AML-193 (cell line): ENCODE measurements at places on chromosomes 6 and 20.

DNA sequence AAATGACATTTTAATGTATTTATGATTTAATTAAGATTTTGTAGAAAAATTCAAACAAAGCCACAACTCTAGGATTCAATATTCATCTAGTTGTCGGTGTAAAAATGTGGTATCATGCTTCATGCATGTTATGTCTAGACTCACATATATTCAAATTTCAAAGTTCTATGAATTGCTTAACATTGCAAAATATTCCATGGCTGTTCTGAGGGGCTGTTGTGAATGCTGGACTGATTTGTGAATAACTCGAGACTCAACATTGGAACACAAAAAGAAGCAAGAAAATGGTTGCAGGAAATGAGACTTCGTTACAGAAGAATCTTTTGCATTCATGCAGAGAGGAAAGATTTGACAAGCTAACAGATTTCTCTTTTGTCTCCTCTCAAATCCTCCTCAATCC, 705.9 kb downstream of the DHX35 start:
- DNase-seq: no peak

DNA sequence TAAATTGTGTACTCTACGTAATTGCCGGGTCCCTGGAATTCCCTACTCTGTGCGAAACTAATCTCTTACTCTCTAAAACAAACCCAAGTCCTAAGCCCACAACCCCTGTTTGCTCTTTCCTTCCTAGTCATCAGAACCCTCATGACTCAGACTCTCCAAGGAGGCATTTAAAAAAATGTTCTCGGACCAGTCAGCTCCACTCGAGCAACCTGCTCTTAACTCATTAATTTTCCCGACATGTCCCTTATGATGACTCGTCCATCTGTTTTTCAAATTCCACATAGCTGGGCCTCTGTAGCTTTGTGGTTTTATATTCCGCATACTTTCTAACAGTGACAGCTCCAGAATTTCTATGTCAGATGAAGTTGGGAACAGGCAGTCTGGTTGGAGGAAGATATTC, 2.6 kb upstream of the MUC22 start:
- DNase-seq: no peak

DNA sequence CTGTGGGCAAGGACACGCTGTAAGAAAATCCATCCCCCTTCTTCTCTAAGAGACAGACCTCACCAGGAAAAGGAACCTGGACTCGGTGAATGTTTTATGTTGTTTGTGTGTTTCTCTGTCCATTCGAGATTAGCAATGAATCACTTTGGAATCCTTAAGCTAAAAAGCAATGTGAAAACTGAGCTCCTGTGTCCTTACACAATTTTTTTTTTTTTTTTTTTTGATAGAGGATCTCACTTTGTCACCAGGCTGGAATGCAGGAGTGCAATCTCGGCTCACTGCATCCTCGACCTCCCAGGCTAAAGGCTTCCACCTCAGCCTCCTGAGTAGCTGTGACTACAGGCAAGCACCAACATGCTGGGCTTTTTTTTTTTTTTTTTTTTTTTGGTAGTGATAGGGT, 32.1 kb downstream of the BFSP1 start:
- no peak for DNase-seq

GRCh38 chr6:130676077-130676772, 151.0 kb upstream of the SMLR1 start:
- DNase-seq: no peak

DNA sequence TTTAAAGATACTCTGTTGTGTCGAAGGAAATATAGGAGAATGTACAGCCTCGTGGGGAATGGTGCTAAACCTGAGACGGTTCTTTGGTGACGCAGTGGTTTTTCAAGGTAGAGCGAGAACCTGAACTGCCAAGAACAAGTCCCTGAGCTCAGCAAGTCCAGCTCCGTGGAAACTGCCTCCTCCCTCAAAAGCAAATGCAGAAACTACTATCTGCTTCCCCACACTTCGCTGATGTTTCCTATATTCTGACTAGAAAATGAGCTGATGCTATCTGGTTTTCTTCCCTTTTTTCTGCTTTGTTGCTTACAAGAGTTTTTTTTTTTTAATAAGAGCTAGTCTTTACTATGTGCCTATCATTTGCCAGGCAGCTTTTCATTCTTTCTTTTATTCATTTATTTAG, 85.3 kb upstream of the LY86 start:
- peak; percentile 37 for DNase-seq

GRCh38 chr6:56838965-56839364, 115.9 kb upstream of the BEND6 start:
- peak; percentile 48 for DNase-seq

DNA sequence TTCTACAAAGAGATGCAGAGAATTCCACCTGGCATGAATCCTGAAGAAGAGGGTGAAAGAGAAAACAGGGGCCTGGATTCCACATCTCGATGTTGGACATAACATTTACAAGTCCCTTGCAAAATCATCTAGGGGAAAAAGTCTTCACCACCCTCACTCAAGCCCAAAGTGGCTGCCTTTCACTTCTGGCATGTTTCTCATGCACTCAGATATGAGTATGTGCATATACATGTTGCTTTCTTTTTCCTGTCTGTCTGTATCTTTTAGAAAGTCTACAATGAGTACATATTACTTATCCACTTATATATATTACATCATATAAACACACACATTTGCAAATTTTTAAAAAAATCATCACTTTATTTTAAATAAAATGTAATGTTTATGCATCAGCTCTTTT, 159.3 kb downstream of the KIF6 start:
- no peak for DNase-seq

DNA sequence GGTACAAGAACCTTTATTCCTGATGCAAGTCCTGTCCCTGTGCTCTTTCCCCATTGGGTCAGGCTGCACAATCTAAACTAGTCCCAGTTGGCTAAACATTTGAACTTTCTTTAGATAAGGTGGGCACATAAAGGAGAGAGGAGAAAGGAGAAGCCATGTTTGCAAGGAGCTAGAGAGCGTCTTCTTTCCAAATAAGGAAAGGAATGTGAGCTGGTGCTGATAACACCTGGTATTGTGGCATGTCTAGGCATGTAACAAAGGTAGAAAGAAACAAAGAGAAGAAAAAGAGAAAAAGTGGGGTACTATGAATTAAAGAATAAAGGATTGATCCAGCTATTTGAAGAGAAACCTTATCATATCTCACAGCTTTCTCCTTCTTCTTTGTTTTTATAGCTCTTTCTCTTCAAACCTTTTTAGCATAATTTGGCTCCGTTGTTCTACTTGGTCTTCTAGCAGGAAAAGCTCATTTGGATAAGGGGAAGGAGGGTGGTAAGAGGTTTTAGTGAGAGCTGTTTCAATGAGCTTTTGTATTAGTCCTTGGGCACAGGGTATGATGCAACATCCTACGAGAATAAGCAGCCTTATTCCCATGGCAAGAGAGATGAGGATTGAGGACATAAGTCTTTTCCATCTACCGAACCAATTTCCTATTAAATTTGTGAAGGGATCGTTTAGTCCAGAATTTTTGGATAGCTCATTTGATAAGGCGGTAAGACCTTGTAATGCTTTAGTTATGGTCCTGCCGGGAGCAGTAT, 415.5 kb upstream of the MAN1A1 start:
- DNase-seq: no peak

GRCh38 chr6:135145063-135145800, 35.9 kb upstream of the MYB start:
- DNase-seq: peak; percentile 79

DNA sequence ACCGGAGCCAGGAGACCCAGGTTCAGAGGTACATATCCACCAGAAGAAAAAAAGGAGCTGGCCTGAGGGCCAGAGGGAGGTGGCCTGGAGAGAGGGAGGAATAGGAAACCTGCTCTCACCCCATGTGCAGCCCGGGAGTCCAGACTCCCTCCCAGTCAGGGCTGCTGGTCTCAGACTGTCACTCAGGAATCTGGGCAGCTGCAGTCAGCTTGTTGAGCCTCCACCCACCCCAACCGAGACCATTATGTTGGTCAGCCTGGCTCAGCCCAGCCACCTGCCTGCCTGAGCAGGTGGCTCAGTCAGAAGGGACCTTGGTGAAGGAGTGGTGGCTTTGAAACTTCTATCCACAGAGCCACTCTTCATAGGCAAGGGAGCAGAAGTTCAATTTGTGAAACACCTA, 53.3 kb upstream of the EPB41L1 start:
- no peak for DNase-seq

DNA sequence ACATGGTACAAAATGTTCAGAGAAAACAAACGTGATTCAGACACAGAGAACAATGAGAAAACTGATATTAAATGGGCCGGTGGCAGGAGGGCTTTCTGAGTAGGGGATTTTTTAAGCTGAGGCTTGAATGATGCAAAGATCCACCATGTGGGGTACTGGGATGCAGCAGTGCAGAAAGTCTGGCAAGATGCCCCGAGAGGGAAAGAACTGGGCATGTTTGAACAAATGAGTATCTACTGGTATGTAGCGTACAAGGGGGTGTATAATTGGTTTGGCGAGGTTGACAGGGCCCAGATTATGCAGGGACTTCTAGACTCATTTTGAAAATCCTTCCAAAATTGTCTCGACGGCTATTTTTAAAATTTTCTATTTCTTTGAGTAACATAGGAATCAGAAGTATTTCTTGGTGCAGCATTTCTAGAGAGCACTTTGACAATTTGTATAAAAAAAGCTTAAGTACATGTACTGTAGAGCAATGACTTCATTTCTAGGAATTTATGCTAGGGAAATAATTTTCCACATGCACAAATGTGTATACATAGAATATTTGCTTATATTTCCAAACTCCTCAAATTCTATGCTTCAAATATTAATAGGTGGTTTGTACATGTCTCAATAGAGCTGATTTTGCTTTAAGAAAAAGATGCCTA, 119.6 kb upstream of the DOK5 start:
- DNase-seq: no peak

- peak; percentile 56 for DNase-seq
Observed at GRCh38 chr6:89323511-89323971, 8.4 kb upstream of the GABRR2 start.

DNA sequence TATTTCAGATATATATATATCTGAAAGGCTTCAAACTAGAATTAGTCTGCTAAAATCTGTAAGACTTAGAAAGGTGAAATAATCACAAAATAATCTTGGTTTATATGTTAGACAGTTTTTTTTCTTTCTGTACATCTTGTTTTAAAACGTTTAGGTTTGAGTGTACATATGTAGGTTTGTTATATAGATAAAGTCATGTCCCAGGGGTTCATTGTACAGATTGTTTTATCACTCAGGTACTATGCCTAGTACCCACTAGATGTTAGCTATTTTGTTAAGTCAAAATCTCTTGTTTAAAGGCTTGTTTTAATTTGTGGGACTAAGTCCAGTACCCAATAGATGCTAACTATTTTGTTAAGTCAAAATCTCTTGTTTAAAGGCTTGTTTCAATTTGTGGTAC, 1339.0 kb upstream of the CITED2 start:
- no peak for DNase-seq

GRCh38 chr20:48766205-48766604, 61.6 kb downstream of the PREX1 start:
- no peak for DNase-seq

DNA sequence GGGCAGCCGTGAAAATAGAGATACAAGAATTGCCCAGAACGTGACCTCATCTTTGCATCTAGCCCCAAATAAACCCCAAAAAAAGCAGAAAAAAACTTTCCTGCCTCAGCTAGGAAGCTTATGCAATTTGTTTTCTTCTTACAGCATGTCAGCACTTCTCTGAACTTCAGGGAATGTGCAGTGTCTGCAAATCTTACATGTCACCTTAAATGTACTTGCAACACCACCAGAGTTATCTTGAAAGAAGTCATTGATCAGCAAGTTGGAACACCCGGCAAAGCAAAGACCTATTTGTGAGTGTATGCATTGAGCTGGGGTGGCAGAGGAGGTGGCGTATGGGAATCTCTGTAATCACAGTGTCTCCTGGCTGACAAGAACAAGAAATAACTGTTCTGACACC, 123.4 kb downstream of the PKHD1 start:
- DNase-seq: no peak

GRCh38 chr6:52568320-52568719, 8.5 kb downstream of the TRAM2 start:
- DNase-seq: no peak

DNA sequence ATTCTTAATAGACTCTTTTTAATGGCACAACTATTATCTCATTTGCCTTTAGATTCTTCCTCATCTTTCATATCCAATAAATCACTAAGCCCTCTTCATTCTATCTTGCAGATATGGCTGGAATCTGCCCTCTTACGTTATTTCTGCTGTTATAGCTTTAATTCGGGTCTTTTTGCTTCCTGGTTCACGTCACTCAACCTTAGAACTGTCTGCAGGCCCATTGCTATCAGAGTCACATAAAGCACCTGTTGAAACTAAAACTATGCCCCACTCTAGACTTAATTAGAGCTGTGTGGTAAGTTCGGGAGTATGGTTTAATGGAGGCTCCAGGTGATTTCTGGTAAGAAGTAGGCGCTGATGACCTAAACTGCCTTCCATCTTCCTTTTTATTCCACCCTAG, 988 bp downstream of the QRSL1 start:
- no peak for DNase-seq

DNA sequence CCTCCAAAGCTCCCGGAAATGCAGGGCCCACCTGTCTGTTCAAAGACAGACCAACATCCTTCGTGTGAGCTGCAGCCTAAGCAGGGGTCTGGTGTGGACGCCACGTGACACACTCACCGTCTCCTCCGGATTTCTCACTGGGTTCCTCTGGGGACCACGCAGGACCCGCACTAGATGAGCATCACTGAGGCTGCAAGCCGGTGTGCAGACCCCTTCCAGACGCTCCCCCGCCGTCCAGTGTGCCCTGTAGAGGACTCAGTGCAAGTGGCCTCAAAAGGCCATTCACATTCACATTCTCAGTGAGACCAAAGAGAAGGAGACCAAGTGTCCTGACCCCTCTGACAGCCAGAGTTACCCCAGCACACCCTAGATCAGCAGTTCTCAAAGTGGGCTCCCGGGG, 91.2 kb upstream of the QKI start:
- DNase-seq: no peak

DNA sequence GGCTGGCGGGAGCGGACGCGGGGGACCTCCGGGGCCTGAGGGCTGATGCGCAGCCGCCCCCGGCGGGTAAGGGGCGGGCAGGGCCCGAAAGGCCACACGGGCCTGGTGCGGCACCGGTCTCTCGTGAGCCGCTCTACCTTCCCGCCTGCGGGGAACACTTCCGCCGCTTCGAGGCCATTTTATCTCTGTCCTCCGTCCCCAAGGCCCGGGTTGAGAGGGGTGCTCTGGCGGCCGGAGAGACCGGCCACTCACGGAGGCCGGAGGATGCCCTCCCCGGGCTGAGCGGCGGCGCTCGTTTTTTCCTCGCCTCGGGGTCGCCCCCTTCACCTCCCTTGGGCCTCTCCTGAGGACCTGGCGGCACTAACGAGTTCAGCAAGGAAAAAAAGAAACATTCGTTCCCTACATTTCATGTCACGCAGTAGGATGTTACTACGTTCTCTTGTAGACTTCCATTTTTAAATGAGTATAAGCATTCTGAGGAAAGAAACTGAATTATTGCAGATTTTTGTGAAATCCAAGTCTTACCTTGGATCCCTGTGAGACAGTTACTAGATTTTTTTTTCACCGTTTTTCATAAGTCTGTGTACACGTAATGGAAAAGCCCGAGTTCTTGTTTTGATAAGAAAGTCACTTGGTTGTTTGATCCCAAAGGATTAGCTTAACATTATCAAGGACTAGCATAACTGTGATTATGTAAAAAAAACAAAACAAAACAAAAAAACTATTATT, 575 bp downstream of the WTAP start:
- no peak for DNase-seq
